Activated CD4-positive, alpha-beta T cell treated with anti-CD3 and anti-CD28 coated beads for 4 hours (primary cell): ENCODE measurements at places on chromosomes 12 and 14.

DNA sequence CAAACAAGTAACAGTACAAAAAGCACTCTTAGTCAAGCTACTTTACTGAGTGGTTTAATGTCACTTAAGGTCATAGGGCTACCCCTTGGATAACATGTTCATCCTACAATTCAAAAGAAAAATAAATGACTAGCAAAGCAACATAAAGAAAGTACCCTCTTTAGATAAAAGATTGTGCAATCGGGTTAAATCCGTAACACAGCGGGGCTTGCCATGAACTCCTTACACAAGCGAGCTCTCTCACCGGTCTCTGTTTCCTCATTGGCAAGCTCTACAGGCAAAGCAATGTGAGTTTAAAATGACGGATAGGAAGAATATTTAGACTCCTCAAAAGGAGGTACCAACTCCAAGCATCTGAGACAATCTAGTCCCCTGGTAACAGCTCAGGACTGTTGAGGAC lies 140.6 kb downstream of the EGLN3 start:
- no peak for DNase-seq

- no peak for DNase-seq
These were observed 156.5 kb downstream of the EPS8 start for GRCh38 chr12:15632708-15633107.

DNA sequence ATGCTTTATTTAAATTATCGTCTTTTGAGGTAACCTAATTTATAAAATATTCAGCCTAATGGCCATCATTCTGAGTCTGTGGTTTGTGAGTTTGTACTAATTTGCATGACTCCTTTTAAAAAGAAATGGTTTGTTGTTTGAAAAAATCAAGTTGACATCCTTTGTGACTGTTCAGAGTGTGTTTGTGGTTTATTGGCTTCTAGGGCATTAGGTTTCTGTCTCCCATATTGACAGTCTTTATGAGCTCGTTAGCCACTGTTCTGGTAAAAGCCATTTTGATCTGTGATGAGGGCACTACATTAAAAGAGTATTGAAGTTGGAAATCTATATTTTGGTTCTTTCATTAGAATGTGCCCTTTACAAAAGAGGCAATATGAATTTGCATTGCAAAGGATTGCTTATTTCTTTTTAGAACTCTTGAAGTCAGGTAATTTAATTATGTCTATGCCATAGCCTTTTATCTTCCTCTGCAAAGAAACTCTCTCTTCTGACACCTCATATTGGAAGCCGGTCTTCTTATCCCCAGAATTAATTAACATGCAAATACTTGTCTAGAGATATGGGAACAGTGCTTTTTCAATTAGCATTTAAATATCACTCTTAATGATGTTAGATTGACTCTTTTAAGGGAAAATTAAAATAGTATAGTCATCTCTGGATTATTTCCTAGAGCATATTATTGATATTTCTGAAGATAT lies 95.0 kb downstream of the CRADD start:
- no peak for DNase-seq

- DNase-seq, result no peak
These were observed 6.7 kb downstream of the HOXC5 start for GRCh38 chr12:54039417-54040147.

- no peak for DNase-seq
These were observed 26.5 kb upstream of the TTC7B start for GRCh38 chr14:90842726-90843125.

DNA sequence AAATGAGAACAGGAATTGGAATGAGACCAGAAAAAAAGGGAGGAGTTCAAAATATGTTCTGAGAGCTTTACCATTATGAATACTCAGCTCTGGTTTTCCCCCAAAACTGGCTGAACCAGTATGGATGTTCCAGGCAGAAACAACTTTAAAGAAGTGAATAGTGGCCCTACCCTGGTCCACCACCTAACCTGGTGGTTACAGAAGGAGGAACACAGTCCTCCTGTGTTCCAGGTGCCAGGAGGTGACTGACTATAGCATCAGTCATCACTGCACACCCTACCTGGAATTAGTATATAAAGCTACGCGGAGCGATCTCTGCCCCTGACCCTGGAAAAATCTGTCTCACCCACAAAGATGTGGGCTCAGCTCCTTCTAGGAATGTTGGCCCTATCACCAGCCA lies at the start of gene A2ML1:
A2ML1 (plus strand) TSS at position 324 of the 400 bp plus-strand sequence; CDS start at position 355, 31 bp downstream.
- no peak for DNase-seq

GRCh38 chr12:100936661-100937060 lies 142.1 kb downstream of the ANO4 start:
- DNase-seq, result no peak

GRCh38 chr12:1812650-1813302 lies 7.6 kb upstream of the LRTM2 start:
- DNase-seq, result no peak

GRCh38 chr12:100858656-100859055 lies 64.1 kb downstream of the ANO4 start:
- DNase-seq, result no peak

DNA sequence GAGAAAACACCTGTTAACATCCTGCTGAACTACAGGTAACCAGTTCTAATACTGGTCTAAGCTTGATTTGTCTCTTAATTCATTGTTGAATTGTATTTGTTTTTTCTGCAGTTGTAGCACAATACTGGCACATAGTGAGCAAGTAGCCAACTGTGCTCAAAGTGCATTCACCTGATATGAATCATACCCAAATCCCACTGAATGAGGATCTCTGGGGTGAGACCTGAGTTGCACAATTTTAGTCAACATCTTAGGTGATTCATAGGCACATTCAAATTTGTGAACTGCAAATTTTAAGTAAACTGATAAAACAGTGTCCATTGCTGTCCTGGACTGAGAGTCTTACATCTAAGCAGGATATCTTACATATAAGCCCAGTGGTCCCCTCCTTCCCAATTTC lies 12.8 kb downstream of the KCNC2 start:
- DNase-seq, result no peak

GRCh38 chr14:68718023-68718990 lies 74.6 kb downstream of the ZFP36L1 start:
- no peak for DNase-seq

- no peak for DNase-seq
These were observed 19.3 kb upstream of the GALNT16 start for GRCh38 chr14:69240527-69241173.

- DNase-seq, result peak; percentile 30
These were observed 27.0 kb upstream of the HIF1A start for GRCh38 chr14:61668282-61668681.

DNA sequence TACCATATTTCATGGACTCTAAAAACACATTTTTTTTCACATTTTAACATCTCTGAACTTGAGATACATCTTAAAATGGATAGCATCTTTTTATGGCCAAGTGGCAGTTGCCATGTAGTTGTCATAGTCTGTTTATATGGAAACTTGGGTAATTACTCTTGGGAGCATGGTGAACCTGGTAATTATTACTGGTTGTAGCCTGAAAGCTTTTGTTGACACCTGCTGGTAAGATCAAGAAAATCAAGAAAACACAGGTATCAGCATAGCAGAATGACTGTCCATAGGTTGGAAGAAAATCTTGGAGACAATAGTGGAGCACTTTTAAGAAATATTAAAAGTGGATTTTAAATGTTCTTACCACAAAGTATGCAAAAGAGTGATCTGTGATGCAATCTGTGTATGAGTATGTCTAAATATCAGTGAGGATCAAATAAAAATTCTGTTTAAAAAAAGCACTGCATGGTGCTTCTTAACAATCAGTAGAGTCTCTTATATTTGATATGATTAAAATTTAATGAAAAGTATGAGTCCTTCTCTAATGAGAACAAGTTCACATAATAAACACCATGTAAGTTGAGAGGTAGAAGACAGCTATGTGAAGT lies 44.2 kb downstream of the TTC8 start:
- no peak for DNase-seq

- DNase-seq, result no peak
These were observed 6.8 kb upstream of the AEBP2 start for GRCh38 chr12:19432309-19433170.

DNA sequence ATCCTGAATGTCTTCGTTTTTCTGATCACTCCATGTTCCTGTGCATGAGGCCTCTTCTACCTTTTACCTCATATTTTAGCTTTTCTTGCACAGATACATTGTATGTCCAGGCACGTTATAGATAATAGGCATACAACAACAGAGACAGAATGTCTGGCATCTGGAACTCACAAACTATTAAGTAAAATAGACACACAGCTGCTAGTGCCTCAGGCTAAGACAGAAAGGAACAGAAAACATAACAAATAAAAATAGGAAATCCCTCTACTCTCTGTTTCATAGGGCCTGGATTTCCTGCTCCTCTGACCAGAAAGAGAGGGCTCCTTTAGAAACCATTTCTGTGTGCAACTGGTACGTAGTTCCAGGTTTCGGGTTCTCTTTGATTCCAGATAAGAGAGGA lies 48.6 kb downstream of the ATXN7L3B start:
- no peak for DNase-seq

GRCh38 chr12:89995870-89996269 lies 287.2 kb upstream of the ATP2B1 start:
- DNase-seq, result no peak

- no peak for DNase-seq
These were observed 302.3 kb upstream of the TMEM132C start for GRCh38 chr12:127964717-127965116.

DNA sequence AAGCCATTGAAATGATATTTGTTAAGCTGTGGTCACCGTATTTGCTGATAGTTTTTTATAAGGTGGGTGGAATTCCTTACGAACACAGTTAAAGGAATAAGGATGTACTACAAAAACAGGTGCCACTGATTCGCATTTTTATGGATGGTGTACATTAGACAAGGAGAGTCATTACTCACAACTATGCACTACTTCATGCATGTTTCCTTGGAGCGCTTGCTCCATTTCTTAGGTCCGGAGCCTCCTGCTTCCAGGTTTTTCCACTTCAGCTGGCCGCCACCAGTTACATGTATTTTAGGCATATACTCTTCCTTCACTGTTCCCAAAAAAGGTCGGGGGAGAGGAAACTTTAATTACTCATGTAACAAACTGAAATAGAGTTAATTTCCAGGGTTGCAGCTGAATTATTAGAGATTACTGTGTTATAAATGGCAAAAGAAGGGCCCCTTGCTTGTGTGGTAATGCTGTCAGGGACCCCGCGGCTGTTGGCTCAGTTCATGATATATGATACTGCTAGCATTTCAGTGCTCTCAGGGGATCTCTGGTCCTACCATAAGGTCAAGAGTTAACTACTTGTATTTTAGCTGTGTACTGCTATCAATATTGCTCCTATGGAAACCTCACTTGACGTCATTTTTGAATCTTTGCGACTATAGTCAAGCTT lies 454.7 kb downstream of the NPAS3 start:
- DNase-seq, result no peak

- no peak for DNase-seq
These were observed 50.2 kb downstream of the RIN3 start for GRCh38 chr14:92563765-92564285.

DNA sequence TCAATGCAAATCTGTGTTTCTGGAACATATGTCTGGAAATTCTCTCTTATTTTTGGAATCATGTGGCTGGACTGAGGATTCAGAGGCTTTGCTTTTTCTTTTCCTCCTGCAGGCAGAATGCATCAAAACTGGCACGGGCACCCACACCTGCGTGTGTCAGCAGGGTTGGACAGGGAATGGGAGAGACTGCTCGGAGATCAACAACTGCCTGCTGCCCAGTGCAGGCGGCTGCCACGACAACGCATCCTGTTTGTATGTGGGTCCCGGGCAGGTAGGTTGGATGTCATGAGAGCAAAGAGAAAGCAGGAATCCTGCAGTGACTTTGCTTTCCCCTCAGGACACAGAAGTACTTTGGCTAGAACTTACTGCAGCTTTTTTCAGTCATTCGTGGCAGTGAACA lies 90.3 kb downstream of the STAB2 start:
- DNase-seq, result no peak

DNA sequence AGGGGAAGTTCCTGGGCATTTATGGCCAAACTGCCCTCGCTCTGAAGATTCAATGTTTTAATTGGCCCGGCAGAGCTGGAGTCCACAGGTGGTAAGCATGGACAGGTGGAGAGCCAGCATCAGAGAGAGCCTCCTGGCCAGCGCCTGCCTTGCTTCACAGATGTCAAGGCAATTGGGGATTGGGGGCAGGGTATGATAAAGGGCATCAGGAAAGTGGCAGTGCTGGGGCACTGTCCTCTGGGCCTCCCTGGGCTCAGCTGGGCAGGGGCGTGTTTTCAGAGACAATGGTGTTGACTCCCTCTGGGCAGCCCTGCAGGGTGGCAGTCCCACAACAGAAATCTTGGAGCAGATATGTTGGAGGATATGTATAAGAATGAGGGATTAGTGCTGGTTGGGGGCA lies 237.3 kb downstream of the CACNA1C start:
- DNase-seq, result no peak

DNA sequence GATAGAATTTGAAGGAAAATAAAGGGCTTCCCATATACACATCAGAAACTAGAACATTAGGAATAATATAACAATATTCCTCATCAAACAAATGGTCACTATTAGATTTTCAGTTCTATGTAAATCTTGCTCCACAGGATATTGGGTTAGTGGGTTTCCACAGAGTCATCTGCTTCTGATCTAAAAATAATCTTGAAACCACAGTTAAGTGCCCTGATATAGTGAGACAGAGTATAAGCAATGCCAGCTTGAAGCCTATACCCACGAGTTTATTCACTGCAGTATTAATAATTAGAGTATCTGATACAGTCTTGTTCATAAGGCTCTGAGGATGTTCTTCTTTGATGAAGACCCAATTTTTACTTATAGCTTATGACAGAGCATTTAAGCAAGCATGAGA lies 74.5 kb upstream of the ATF7IP start:
- no peak for DNase-seq

GRCh38 chr14:31223331-31223730 lies 15.7 kb upstream of the HECTD1 start:
- no peak for DNase-seq

DNA sequence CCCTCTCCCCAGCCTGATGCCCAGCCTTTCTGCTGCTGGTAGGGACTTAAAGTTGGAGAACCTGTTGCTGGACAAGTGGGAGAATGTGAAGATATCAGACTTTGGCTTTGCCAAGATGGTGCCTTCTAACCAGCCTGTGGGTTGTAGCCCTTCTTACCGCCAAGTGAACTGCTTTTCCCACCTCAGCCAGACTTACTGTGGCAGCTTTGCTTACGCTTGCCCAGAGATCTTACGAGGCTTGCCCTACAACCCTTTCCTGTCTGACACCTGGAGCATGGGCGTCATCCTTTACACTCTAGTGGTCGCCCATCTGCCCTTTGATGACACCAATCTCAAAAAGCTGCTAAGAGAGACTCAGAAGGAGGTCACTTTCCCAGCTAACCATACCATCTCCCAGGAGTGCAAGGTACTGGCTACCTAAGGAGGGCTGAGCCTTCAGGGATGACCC lies 1.6 kb downstream of the TSSK4 start:
- DNase-seq, result no peak

DNA sequence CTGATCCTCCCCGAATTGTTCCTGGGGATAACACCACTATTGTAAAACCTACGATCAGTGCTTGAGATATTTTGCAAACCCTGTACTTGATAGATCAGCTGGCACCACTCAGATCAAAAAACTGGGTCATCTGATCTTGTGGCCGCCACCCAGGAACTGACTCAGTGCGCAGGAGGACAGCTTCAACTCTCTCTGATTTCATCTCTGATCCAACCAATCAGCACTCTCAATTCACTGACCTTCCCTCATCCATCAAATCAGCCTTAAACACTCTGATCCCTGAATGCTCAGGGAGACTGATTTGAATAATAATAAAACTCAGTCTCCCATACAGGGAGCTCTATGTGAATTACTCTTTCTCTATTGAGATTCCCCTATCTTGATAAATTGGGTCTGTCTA lies 4.2 kb upstream of the XPOT start:
- peak; percentile 20 for DNase-seq

GRCh38 chr12:25269701-25270100 lies 19.0 kb upstream of the KRAS start:
- no peak for DNase-seq
